ENCODE measurements at places on chromosomes 2 and 18.

DNA sequence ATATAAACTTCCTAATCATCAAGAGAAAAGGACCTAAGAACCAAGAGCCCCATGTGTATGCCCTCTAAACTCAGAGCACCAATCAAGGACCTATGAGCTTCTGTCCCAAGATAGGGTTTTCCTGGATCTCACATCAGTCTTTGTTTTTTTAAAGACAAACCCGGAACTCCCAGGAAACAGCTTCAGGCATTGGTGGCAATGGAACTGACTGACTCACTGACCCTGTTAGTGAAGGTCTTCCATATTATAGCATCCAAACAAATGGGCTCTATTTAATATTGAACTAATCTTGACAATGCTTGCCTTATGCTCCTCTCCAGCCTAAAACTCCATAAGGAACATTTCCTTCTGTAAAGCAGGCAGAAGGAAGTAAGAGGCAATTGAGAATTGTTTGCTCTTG lies 63.5 kb upstream of the RPE start:
- no peak for DNase-seq

DNA sequence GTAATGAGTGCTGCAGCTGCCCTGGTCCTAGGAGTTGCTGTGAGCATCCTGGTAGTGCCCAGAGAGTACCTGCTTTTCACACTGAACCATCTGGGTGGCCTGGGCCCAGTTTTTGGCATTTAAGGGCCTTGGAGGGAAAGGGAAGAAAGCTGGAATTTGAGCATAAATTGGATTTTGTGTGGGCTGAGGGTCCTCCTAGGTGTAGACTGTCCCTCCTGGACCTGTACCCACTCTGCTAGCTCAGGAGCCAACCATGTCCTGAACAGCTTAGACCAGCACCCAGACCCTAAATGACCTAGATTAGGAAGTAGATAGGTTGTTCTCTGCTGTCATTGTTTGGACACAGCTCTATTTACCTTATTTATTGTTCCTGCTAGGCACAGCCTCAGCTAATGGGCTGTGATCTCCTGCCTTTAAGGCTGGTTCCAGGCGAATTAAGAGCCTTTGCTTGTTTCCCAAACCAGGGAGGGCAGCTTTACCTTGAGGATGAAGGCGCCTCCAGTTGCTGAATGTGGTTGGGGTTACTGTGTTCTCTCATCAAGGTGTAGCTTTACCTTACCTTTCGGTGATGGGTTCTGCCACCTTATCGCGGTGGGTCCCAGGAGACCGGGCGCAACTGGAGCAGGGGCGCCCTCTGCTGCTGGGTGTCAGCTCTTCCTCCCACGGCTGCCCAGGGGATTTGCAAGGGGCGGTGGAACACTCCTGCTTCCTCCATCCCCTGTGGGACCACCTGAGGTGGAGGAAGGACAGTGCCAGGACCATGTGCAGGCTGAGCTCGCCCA lies 34.4 kb downstream of the ITGA6 start:
- DNase-seq, result peak; percentile 77

GRCh38 chr2:104200533-104201168 lies 653.3 kb upstream of the POU3F3 start:
- DNase-seq, result no peak

DNA sequence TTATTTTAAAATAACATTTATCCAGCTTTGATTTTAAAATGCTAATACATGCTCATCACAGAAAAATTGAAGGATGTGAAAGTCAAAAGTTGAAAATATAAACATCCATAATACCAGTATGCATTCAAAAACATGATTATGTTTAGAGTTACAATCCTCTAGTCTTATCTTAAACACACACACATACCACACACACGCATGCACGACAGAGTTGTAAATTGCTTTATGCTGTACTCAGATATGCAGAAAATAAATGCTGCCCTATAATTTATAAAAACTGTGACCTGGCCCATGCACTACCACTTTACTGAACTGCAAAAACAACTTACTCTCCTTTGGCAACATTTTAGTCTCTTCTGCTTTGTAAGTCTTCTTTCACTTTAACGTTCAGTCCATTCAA lies 793.0 kb upstream of the FANCL start:
- DNase-seq, result no peak

DNA sequence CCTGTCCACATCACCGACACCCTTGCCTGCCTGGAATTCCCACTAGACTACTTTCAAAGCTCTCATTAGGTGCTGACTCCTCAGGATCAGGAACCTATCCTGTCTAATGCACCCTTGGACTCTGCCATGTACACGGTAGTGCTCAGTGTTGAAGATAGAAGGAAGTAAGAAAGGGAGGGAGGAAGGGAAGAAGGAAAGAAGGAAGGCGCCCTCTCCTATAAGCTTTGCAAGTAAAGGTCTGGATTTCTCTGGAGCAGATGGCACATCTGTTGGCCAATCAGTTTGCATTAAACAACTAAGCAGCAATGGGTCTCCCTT lies 45.3 kb downstream of the SCTR start:
- DNase-seq, result no peak

Measured in effector CD4-positive, alpha-beta T cell (primary cell).